ENCODE measurements at places on chromosomes 13 and 19. TPM values are rescaled to one million over a fixed set of nuclear protein-coding genes. Genes with fewer than 3 reads are reported as not detected.

The GRIN2D gene
- 1.2 TPM for total RNA-seq

The ODAD3 gene
- total RNA-seq, result 0.88 TPM

The TEX26 gene
- not detected for total RNA-seq

The KIR2DL4 gene
- not detected for total RNA-seq

The PALM gene
- 26.7 TPM for total RNA-seq

The VSTM2B gene
- not detected for total RNA-seq

The APOE gene
- total RNA-seq, result 2,216 TPM

The LIG1 gene
- 91.6 TPM for total RNA-seq

The CGB2 gene
- total RNA-seq, result 0.57 TPM

The CRX gene
- total RNA-seq, result 10.2 TPM

The UGGT2 gene
- 44.3 TPM for total RNA-seq

The KLK3 gene
- total RNA-seq, result not detected

The GFY gene
- 0.27 TPM for total RNA-seq

The SYCN gene
- not detected for total RNA-seq

The ALKBH7 gene
- total RNA-seq, result 102 TPM

The CGB1 gene
- total RNA-seq, result not detected
